Ascending aorta (tissue), 2 donors: ENCODE measurements at places on chromosomes 3 and 15.

- no peak for DNase-seq
Observed at GRCh38 chr3:140216249-140216648, 281.3 kb downstream of the CLSTN2 start.

GRCh38 chr3:42831321-42831713 lies 22.1 kb downstream of the ACKR2 start:
- DNase-seq = peak; percentile 18

DNA sequence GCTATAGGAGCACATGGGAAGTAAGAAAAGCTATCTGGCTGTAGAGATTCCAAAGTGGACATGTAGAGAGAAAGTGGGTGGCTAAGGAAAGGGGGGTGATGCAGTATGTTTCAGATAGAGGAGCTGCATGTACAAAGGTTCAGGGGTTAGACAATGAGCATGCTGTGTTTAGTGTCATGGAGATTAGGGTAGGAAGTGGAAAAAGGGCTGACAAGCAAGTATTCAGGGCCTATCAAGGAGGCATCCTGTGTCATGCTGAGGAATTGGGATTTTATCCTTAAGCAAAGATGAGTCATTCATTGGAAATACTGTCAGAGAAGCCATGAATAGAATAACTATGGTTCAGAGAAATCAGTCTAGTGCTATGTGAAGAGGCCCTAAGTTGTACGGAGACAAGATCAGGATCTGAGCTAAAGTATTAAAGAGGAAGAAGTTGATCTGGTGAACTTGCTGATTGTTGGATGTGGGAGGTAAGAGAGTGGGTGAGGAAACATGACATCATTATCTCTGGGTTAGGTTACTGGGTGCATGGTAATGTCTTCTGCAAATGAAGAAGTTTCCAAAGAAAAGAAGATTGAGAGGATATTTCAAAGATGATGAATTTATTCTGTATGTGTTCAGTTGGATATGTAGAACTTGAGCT lies 176.7 kb upstream of the GOLIM4 start:
- no peak for DNase-seq

- no peak for DNase-seq
Observed at GRCh38 chr15:59948924-59949613, 55.0 kb upstream of the FOXB1 start.

GRCh38 chr3:11570251-11570650 lies 73.5 kb downstream of the VGLL4 start:
- DNase-seq = no peak

- no peak for DNase-seq
Observed at GRCh38 chr3:52835766-52836470, 1.1 kb upstream of the MUSTN1 start.

GRCh38 chr3:184259396-184259877 lies 1.9 kb downstream of the CAMK2N2 start:
- DNase-seq = no peak

DNA sequence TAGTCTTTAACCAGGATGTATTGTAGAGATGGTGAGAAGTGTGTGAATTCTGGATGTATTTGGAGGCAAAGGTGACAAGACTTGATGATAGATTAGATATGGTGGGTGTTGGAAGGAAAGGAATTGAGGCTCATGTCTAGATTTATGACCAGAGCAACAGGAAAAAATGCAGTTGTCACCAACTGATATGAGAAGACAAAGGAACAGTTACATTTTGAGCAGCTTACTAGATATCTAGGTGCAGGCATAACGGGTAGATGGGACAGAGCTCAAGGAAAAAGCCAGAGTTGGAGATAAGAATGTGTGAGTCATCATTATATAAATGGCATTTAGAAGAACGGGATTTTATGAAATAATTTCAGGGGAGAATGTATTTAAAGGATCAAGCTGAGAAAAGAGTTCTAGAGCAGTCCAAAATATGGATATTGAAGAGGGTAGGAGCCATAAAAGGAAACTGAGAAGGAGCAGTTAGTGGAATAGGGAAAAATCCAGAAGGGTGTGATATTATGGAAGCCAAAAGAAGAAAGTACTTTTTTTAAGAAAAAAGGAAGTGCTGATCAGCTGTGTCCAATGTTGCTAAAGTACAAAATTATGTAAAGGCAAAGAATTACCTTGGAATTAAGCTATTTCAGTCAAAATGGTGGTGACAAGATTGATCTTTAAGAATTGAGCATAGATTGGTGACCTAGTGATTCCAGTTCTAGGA lies 262.5 kb downstream of the CGGBP1 start:
- DNase-seq = no peak

DNA sequence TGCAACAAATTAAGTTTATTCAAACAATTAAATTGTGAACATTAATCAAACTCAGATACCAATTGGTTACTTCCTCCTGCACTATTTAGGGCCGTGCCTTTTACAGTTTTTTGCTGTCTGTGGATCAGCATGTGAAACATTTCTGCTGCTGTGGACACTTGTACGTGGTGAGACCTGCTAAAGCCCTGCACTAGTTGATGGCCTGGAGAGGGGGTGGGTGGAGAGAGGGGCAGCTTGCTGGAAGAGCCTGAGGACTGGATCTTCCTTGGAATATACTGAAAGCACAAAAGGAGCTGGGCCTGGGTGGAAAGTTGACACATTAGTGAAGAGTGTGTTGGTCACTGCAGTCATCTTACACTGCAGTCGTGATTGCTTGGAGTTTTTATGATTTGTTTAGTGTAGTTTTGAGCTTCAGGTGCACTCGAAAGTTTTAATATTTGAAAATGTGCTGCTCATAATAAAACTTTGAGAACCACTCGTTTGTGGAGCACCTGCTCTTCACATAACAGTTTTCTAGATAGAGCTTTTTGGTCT lies 11.4 kb downstream of the PLCL2 start:
- no peak for DNase-seq

DNA sequence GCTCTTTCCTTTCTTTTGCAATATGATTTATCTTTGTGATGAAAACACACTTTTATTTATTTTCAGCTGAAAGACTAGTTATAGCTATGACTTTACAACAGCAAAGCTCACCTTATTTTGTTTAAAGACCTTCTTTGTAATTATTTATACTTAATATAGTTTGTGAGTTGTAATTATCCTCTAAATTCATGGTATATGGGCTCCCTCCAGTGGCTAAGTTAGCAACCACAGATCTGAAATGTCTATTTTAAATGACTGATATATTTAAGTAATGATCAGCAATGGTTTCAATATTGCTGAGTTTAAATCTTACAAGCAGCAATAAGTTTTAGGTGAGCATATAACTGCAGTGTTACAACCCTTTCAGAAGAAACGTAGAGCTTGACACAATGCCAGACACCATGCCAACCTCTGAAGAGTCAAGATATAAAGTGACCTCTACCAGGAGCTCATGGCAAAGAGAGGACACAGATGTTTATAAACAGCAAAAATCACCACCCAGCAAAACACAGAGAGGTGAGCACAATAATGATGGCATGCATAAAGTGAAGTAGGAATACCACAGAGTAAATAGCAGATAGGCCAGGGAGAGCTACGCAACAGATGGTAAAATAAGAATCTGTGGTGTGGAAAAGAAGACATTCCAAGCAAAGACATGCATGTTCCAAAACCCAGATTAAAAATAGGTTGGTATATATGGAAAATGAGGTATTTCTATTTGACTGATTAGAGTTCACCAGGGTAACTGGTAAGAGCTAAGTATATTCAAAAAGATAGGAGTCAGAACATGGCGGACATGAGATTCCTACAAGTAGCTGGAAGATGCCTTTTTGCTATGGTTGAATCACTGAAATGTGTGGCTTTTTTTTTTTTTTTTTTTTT lies 143.7 kb upstream of the ZNF385D start:
- DNase-seq = no peak

- peak; percentile 77 for DNase-seq
Observed at GRCh38 chr3:114290911-114291901, 2.6 kb upstream of the TIGIT start.

- no peak for DNase-seq
Observed at GRCh38 chr3:122690096-122690495, 9.5 kb downstream of the PARP14 start.

DNA sequence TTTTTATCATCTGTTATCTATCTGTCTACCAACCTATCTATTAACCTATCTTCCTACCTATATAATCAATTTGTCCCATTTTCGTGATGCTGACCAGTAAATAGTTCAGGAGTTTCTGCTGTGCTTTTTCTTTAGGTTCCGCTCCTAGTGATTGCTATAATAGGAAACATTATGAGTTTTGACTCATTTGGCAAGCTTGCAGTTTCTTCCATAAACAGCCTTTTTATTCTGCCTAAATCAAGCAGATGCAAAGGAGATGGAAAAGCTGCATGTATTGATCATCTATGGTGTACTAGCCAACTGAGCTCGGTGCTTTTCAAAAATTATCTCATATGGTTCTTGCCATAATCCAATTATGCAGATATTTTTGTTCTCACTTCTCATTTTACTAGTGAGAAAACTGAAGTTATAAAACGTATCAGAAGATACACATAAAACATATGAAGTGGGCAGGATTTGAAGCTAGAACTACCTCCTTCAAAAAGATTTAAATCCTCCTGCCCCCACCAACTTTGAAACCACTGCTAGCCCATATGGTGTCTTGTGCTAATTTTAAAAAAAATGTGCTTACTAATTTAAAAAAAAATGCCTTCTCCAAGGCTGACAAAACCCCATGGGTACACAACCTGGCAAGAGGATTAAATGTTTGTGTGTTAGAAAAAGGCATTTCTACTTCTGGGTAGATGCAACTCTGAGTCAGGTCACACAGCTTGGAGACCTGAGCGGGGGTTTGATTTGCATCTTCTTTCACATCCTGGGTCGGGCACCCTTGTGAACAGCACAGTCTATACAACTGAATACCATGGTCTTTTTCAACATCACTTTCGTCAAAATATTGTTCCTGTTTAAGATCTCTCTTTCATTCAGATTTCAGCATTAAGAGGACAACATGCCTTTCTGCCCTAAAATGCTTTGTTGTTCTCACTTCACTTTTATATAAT lies 267.0 kb downstream of the CHL1 start:
- DNase-seq = no peak
